Heart left ventricle (tissue), 16 donors: ENCODE measurements at places on chromosomes 11 and 22.

- peak; percentile 50 for DNase-seq
Observed at GRCh38 chr11:112128483-112129121, 35.3 kb downstream of the IL18 start.

- peak; percentile 87 for DNase-seq
Observed at GRCh38 chr22:31046539-31047226, 34.4 kb upstream of the SMTN start.

DNA sequence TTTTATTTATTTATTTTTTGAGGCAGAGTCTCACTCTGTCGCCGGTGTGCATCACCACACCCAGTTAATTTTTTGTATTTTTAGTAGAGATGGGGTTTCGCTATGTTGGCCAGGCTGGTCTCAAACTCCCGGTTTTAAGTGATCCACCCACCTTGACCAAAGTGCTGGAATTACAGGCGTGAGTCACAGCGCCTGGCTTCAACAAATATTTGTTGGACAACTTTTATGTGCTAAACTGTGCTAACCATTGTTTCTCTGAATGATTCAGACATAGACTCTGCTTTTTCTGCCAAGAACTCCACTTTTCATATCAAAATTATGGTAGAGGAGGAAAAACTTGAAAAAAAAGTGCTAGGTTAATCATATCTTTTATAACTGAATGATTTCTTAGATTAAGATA is 36.3 kb downstream of the MMP7 start:
- DNase-seq = no peak

DNA sequence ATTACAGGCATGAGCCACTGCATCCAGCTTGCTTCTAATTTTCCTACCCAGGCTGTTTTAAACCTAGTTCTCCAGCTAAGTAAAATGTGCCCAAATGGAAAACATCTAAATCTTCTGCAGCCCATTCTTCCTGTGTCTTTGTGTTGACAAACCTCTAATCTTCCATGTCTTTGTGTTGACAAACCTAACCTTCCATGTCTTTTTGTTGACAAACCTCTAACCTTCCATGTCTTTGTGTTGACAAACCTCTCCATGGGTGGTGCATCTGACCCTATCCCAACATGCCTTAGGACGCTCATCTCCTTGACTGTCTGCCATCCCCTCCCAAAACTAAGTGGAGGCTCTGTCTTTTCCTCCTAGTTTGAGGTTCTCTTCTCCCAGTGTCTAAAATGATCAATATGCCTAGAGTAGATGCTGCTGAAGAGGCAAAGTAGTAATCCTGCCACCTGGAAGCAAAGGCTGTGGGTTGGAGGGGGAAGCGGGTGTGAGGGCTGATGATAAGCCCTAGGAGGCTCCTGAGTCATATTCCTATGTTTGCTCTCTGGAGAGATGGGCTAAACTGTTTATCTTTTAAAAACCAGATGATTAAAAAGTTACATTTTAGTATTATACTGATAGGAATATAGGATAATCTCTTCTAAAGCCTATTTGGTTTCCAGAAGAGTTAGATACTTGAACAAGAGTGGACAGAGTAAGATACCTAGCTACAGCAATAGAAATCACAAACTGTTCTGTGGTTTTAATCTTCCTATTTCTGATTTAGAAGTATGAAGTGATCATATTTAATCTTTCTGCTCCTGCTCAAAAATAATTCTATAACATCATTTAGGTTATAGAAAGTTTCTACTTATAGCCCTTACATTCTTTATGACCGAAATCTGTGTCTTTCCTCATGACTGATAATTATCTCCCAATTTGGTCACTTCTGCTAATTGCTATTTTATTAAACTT is 7.9 kb downstream of the FEN1 start:
- no peak for DNase-seq
